ENCODE measurements at places on chromosomes 16 and 17. TPM values are rescaled to one million over a fixed set of nuclear protein-coding genes. Genes with fewer than 3 reads are reported as not detected.

- no peak for DNase-seq
Measured at GRCh38 chr17:43879723-43880419, 27.5 kb downstream of the MPP2 start.

DNA sequence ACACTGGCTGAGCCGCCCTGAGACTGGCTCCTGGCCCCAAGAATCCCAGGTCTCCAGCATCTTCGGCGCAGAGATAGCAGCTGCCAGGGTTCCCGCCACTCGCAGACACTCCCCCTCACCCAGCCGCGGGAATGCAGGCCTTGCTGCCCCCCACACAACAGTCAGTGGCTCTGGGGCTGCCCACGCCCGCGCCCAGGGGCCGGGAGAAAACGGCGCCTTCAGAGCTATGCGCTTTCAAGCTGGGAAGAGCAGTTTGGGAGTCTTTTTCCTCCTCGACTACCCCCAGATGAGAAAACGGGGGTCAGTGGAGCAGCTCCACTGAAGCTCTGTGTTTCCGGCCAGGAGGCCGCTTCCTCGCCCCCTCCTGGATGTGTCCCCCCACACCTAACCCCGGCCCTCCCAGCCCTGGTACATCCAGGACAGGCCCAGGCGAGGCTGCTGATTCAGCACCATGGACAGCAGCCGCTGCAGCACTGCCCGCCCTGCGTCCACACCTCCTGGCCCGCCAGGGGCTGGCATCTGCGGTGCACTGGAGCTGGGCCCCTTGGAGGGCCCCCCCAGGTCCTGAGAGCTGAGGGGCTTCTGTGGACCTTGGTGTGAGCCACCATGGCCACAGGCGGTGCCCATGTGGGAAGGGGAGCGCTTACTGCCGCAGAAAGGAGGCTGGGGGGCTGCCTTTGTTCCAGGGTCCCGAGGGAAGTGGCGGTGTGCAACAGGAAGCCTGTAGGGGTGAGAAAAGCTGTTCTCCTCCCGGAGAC is 35.7 kb downstream of the CACNA1H start:
- peak; percentile 59 for DNase-seq

- peak; percentile 66 for DNase-seq
Measured at GRCh38 chr17:652314-652713, 62.3 kb downstream of the VPS53 start.

Gene TMEM92
- 3.0 TPM for total RNA-seq

DNA sequence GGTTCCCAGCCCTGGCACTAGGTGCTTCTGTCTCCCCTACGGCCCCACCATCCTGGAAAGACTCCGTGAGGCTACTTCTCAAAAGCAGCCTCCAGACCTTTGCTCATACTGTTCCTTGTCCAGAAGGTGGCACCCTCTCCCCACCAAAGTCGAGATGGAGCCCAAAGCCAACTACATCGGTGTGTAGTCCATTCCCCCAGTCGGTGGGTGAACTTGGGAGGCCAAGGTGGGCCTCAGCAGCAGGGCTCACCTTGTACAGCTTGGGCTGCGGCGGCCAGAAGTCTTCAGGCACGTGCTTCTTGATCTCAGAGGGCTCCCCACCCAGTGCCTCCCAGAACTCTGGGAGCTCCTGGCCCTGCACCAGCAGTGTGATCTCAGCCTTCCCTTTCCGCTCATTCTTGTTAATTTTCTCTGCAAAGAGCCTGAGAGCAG is 10.2 kb downstream of the FLII start:
- DNase-seq: peak; percentile 76

DNA sequence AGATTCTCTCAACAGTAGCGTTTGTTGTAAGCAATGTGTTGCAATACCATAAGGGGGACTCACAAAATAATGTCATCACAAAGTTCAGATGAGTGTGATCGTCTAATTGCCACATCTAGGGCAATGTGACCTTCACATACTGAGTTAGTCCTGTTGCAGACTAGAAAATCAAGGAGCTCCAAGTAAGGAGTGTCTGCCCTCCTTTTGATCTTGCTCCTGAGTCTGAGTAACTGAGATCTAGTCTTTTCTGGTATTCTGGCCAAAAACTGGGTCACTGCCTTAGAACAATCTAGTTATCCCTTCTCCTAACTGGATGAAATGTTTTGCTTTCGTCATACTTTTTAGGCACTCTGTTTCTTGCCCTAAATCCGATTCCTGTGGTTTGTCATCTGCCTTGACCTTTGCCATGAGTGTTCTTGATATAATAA is 712.1 kb downstream of the CDH11 start:
- DNase-seq: no peak

DNA sequence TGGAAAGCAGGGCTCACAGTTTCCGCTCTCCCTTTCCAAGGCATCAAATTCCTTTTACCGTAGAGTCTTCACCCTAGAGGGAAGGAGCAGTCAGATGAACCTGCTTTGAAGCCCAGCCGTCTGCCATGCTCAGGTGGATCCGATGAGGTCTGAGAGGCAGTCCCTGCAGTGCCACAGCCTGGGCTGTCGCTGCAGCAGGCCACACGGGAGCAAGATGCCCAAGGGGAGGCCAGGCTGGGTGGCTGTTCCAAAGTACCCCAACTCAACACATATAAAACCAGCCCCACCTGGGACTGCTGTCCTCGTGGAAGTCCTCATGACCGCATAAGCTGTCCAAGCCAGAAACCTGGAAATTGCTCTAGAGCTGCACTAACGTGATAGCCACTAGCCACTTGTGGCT is 4.9 kb upstream of the LIMD2 start:
- no peak for DNase-seq

- peak; percentile 68 for DNase-seq
Measured at GRCh38 chr16:53131363-53132071, 76.7 kb downstream of the CHD9 start.

DNA sequence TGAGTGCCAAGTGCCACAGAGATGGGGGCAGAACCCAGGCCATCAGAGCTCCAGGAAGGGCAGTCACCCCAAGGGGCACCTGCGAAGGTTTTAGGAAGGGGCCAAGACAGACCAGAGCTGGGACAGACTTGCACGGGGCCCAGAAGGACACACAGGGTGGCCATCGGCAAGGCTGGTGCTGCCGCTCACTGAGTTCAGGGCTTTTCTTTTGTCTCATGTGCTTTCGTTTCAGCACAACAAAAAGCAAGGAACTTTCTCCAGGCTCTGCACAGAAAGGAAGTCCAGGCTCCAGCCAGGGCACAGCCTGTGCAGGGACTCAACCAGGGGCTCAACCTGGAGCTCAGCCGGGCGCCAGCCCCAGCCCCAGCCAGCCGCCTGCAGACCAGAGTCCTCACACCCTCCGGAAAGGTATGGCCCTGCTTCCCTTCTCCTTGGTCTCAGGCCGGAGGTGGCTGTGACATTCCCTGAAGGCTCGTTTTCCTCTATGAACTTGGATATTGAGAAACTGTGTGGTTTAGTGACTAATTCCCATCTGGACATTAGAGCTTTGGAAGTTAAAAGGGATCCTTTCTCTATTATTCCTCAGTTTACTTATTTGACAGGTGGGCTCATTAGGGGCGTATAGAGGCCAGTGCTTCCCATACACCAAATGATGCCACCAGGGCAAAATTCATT is 37.9 kb downstream of the ELAC2 start:
- DNase-seq: no peak

- no peak for DNase-seq
Measured at GRCh38 chr16:88842308-88842756, 14.4 kb downstream of the GALNS start.

DNA sequence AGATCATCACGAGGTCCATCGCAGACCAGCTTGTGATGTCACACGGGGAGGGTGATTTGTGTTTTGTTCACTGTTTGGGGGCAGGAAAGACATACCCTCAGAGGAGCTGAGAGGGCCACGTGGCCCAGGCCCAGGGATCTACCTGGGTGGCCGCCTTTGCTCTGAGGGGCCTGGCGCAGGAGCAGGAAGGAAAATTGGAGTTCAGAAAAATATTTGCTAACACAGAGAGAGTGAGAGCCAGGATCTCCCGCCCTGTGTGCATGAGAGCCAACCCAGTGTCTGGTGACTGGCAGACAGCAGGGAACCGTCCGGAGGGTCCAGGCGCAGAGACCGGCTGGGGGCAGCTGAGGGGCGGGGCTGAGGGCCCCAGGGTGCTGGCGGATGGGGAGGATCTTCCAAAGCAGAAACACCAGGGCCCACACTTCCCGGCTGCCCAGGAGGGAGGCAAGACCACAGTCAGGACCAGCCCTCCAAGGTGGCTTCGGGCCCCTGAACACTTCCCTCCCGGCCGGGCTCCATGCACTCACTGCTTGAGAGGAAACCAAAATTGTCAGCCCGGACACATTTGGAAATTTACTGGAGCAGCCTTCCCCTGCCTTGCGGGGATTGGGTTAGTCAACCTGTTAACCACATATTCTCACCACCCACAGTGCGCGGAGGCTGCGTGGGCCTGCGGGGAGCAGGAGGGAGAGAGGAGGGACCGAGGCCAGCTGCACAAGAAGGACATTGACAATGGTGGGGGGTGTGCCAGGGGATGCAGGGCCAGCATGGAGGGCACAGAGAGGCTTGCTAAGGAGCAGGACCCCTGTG is 52.6 kb downstream of the RBFOX3 start:
- no peak for DNase-seq

GRCh38 chr16:51151435-51151960 is 428 bp upstream of the SALL1 start:
- DNase-seq: no peak

Gene KRTAP2-1
- not detected for total RNA-seq

DNA sequence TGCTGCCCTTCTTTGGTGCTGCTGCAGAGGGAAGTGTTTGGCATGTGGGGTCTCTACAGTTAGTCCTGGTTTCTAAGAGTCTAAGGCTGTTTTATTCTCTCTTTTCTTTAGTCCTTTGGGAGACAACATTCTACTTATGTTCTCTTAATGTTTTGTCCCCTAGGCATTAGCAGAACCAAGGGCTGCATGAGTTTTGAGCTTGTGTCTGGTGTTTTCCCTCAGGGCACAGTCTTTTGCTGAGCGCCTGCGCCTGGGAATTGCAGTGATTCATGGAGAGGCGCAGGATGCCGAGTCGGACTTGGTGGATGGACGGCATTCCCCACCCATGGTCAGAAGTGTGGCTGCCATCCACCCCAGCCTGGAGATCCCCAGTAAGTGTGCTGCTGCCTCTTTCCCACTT is 41.1 kb upstream of the SLC5A10 start:
- DNase-seq: no peak

- no peak for DNase-seq
Measured at GRCh38 chr16:88977812-88978607, 1.0 kb upstream of the CBFA2T3 start.
